Spinal cord (tissue), 10 donors: ENCODE measurements at places on chromosomes 11 and 22. TPM values are rescaled to one million over a fixed set of nuclear protein-coding genes. Genes with fewer than 3 reads are reported as not detected.

DNA sequence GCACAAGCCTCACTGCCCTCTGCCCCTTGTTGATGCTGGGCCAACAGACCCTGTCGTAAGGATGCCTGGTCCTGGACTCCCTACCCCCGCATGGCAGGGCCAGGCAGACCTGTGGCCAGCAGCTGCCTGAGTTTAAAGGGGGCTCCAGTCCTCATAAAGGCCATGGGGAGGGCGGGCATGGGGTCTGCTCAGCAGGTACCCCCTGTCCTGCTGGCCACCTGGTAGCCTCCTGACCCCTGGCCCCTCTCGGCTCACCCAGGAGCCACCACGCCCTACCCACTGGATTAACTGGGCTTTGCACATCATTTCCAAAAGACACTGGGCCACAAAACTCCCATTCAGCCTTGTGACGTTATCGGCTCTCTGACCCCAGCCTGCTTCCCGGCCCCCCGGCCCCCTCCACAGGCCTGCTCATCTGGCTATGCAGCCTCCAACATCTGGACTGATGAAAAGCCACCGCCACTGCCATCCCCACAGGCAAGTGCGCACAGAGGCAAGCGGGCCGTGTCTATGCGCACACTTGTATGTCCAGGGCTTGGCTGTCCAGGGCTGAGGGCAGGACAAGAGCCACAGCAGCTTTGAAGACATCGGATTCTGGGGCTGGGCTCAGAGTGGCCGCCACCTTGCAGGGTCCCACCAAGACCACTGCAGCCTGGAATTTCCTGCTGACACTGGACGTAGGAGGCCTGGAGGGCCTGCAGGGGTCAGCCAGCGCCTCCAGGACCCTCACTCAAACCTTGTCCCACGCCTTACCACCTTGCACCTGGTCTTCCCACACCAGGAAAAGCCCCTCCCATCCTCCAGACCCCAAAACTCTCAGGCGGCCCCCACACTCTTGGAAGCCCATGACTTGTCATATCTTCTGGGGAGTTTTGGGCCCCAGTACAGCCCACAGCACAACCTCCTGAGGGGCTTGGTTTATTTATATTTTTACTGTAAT, 48.7 kb downstream of the IGF2 start:
- no peak for DNase-seq

DNA sequence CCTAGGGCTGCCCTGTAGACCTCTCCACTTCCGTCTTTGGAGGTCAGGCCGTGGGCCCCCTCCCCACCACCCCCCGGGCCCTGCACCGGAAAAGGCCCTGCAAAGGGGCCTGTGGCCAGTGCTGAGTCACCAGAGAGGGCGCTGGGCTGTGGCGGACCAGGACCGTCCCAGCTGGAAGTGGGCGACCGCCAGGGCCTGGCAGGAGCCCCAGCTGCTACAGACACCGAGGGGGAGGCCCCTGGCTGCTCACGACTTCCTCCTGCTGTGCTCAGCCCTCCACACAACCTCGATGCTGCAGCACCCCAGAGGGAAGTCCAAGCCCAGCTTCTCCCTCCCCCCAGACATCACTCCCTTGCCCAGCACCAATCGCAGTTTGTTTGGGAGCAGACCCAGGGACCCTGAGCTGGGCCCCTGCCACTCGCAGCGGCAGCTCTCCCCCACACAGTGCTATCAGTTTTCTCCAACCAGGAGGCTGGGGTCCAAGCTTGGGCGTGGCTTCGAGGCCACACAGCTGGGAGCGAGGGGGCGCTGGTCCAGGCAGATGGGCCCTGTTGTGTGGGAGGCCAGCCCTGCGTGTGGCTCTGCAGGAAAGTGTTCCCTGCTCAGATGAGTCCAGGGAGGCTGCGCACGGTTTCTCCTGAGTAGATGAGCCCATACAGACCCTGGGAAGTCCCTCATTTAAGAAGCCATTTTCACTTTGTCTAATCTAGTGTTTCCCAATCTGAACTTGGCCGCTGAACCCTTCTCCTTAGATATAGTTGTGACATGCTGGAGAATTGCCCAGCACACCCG, 5.6 kb upstream of the SH3BP1 start:
- DNase-seq: peak; percentile 87

- no peak for DNase-seq
Observed at GRCh38 chr11:2379466-2380174, 2.5 kb downstream of the CD81 start.

GRCh38 chr22:43266076-43266475, 77.1 kb downstream of the SCUBE1 start:
- no peak for DNase-seq

YPEL4 gene
- total RNA-seq: 3.3 TPM

DNA sequence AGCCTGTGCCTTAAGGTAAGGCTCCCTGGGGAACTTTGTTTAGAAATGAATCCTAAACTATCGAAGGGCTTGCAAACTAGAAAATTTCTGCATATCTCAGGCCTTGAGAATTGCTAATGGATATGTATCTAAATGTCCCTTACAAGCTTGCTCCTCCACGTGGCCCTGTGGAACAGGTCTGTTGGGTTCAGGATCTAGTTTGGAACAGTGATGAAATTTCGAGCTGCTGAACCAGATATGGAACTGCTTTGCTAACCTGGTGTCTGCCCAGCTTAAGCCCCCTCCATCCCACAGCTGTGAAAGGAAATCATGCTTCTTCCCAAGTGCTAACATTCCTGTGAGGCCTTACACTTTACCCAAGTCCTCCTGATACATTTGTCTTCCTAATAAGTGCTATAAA, 11.6 kb downstream of the SREBF2 start:
- no peak for DNase-seq

OR4D5 gene
- total RNA-seq: not detected

DNA sequence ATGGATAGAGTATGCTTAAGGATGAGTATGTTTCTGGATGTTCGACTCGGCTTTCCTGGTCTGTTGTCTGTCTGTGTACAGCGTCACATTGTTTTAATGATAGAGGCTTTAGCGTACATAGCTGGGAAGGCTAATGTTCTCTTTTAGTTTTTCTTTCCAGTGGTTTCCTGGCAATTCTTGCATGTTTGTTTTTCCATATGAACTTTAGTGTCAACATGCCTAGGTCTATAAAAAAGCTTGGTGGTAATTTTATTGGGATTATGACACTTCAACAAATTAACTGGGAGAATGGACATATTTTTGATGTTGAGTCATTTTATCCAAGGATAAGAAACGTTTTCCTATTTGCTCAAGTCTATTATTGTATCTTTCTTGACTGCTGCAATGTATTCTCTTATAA, 17.6 kb downstream of the F2 start:
- DNase-seq: no peak

C11orf65 gene
- 1.5 TPM for total RNA-seq

- DNase-seq: no peak
Observed at GRCh38 chr22:25899566-25899965, 157.6 kb downstream of the MYO18B start.

DNA sequence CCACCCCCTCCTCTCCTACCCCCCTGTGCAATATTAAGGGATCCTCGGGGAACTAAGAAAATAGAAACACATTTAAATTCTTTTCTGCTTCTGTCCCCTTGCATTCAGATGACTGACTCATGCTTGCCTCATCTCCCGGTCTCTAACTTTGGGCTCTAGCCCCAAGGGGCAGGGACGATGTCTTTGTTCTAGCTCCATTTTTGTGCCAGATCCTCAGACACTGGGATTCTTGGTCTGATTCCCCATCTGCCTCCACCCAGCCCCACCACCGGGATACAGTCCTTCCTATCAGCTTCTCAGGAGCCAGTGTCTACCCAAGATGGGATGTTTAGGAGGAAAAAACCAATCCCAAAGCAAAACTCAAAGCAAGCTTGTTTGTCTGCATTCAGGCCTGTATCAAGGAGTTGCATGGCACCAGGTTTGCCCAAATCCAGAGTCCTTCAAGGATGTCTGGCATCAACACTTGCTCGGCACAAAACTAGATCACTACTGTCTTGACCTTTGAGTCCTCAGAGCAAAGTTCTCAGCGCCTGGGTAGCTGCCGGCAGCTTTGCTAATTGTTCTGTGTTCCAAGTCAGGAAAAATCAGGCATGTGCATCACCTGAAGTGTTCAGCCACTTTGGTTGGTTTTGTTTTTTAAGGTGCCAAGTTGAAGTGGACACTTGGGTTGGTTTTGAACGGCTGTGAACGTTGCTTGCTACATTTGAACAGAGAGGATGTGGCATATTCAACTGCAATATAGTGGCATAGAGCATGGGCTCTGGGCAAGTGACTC, 212.8 kb downstream of the DSCAML1 start:
- DNase-seq: no peak

DNA sequence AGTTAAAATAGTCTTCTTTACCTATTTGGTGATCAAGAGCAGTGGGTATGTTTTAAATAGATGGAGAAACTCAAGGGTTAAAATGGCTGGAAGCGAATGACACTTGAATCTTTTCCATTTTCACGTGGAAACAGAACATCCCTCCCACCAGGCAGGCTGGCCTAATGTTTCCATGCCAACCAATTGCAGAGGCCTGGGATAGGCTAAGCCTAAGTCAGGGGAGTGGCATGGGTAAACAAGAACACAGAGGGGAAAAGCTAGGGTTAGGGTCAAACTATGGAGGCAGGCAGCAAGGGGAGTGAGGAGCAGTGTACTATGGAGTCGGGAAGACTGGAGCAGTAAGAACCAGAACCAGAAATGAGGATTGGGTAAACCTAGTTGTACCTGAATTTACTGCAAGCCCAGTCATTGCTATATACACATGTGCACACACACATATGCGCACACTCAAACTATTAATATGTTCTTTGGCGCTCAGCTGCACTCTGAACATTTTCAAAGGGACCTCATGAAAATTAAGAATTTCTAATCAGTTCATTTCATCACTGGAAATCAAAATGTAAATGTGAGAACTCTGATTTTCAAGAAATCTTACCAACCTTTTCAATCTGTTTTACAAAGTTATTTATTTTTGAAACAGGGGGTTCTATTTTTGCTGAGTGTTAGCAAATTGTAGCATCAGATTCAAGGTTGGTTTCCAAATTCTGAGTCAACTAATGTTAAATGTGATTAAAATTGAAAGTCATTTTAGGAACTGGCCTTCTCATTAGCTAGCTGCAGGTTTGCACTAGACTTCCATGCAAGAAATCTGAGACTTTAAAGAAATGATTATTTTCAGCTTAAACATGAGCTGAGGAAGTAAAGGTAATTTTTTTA, 327.0 kb upstream of the CCDC90B start:
- DNase-seq: no peak

DNA sequence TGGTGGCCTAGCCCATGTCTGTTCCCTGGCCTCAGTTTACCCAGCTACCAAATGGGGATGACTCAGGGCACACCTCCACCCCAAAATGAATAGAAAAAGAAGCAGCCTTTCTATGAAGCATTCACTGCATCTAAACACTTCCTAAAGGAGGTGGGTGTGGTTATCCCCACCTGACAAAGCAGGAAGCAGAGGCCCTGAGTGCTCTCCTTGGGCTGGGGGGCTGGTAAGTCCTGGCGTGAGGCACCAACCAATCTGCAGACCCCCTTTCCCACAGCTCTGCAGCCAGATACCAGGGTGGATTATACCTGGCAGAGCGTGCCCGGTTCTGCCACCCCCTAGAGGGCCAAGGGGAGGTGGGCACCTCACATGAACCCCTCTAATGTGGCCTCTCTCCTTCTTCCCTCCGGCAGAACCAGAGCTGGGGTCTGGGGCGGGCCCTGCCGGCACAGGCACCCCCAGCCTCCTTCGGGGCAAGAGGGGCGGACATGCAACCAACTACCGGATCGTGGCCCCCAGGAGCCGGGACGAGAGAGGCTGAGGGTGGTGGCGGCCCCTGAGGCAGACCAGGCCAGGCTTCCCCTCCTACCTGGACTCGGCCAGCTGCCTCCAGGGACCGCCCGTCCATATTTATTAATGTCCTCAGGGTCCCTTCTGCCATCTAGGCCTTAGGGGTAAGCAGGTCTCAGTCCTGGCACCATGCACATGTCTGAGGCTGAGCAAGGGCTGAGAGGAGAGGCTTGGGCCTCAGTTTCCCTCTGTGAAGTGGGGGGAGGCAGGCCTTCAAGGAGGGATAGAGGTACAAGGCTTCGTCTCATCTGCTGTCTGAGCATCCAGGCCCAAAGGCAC, 9.2 kb downstream of the RHBDD3 start:
- no peak for DNase-seq

POU2AF2 gene
- not detected for total RNA-seq

DNA sequence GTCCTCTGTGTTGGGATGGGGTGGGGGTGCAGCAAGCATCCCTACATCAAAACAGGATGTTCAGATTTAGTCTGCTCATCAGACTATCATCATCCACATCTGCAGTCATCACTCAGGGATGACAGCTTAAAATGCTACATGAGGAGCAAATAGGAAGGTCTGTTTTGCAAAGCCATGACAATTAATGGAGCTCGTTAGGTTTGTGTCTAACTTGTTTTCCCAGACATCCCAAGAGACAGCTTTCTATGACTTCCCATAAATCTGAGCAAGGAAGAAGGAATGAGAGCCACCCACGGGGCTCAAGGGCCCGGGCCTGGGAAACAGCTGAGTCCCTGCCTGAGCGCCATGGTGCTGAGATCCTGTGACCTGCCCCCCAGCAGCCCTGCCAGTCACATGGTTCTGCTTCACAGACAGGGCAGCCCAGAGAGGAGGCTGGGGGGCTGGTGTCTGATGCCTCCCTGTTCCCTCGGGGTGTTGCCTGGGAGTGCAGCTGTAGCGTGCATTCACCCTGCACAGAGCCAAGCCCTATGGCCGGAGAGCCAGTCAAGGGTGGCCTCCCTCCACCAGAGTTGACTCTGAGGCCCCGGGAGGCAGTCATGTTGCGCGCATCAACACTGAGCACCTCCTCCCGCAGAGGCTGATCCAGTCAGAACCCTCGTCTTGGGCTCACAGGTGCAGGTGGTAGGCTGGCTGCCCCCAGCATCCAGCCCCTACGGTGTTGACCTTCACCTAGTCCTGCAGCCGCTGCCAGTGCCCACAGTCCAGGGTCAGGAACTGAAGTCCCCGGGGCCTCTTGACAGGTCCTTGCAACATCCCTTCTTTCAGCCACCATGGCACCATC, 12.1 kb downstream of the DERL3 start:
- DNase-seq: peak; percentile 39

FIBIN gene
- 54.7 TPM for total RNA-seq

SLC35F2 gene
- total RNA-seq: 13.4 TPM

RNASEH2C gene
- 52.6 TPM for total RNA-seq

MS4A13 gene
- not detected for total RNA-seq

GRCh38 chr11:60316317-60316716, 10.7 kb upstream of the MS4A6E start:
- no peak for DNase-seq
